ENCODE measurements at places on chromosomes 6 and 20. TPM values are rescaled to one million over a fixed set of nuclear protein-coding genes. Genes with fewer than 3 reads are reported as not detected.

The LKAAEAR1 gene
- 0.97 TPM for total RNA-seq

The OXT gene
- not detected for total RNA-seq

The CST7 gene
- 11.7 TPM for total RNA-seq

DNA sequence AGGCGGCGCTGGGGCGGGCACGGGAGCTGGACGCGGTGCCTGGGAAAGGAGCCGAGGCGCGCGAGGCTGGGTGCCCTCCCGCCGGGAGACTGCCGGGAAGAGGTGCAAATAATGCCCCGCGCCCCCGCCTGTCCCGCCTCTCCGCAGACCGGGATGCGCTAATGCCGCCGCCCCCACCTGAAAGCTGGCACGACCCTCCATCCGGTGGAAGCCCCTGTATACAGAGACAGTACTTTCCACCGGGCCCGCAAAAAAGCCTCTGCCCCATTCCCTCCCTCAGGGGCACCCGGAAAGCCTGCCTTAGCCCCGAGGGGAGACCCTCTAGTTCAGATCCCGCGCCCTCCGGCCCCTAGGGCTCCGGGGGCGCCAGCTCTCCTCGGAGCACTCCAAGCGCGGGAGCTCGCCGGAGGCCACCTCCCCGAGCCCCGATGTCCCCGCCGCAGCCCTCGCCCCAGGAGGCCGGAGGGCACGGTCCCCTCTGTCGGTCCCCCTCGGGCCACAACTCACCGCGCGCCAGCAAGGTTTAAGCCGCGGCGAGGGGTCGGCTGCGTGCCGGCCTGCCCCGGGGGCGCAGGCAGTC lies 1.2 kb downstream of the GRM4 start:
- DNase-seq = peak; percentile 41

DNA sequence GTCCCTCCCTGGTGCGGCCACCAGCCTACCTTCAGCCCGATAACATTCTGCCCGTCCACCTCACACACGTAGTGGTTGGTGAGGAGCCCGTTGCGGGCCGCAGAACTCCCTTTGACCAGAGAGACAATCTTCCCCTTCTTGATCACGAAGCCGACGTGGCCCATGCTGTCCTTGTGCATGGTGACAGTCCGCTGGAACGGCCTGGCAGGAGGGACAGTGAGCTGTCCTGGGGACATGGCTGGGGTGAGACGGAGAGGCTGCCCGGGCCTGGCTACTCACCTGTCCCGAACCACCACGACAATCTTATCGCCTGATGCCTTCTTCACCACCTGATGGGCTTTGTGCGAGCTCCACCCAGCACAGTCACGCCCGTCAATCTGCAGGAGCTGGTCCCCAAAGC lies 16.6 kb downstream of the SDCBP2 start:
- DNase-seq = no peak

The BPIFB3 gene
- total RNA-seq = not detected

DNA sequence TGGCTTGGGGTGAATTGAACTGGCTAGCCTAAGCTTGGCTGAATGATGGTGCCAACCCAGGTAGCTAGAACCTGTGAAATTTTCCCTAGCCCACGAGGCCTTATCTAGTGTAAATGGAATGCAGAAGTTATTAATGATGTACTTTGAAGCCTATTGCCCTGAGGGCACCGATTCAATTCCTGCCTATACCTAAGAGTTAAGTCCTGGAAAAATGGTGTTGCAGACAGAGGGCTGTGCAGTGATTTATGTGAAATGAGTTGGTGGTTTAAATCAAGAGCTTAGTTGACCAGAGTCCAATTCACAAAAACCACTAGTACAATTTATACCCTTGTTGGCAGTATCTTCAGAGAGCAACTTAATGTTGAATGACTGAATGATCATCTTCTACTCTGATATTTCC lies 373.8 kb upstream of the JAG1 start:
- no peak for DNase-seq

GRCh38 chr6:26553264-26553634 lies 15.1 kb downstream of the HMGN4 start:
- peak; percentile 64 for DNase-seq

The SGK2 gene
- 1.2 TPM for total RNA-seq

The BLOC1S5 gene
- 11.8 TPM for total RNA-seq

The MACROD2 gene
- 73.0 TPM for total RNA-seq

DNA sequence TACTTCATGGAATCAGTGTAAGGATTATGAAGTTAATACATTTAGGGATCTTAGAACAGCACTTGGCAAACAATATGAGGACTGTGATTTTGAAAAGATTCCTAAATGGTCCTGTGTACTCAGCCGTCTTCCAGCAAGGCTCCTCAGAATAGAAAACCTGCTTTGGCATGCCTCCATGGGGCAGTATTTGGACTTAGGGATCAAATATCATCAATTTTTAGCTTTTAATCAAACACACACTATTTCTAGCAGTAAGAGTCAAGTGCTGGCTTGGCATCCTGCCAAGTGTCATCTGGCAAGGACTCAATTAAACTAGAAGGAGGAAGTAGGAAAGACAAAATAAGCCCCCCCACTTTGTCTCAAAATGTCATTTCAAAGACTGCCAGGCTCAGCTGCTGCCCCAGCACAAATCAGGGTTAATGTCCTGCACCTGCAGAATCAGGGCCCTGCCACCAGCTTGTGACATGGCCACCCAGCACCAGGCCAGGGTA lies 40.8 kb downstream of the IYD start:
- peak; percentile 67 for DNase-seq

The LCA5 gene
- 7.1 TPM for total RNA-seq

The CRYBG1 gene
- total RNA-seq = 27.9 TPM

The DNAH8 gene
- 0.03 TPM for total RNA-seq

The PTGIS gene
- total RNA-seq = 41.2 TPM

The CNR1 gene
- 21.1 TPM for total RNA-seq

DNA sequence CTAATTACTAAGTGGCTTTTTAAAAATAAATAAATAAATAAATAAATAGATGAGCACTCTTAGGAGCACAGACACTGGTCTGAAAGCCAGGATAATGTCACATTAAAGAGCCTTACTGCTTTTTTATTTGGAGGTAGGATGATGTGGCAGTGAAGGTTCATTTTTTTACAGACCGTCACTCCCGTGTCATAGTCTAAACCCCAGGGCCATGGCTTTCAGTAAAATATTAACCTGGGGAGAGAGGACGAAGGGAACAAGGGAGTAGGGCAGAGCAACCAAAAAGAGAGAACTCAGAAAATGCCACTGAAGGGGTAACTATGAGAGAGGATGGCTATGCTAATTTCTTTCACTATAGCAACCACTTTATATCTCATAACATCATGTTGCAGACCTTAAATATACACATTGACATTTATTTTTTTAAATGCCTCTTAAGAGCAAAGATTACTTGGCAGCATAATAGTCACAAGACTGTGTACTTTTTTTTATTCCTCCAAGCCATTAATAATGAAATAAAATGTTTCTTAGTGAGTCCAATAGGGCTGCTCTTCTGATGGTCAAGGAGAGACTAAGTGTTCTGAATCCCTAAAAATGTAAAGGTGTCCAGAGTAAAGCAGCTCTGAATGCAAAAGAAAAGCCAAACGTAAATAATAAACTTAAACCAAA lies 100.9 kb upstream of the SIM1 start:
- DNase-seq = no peak

DNA sequence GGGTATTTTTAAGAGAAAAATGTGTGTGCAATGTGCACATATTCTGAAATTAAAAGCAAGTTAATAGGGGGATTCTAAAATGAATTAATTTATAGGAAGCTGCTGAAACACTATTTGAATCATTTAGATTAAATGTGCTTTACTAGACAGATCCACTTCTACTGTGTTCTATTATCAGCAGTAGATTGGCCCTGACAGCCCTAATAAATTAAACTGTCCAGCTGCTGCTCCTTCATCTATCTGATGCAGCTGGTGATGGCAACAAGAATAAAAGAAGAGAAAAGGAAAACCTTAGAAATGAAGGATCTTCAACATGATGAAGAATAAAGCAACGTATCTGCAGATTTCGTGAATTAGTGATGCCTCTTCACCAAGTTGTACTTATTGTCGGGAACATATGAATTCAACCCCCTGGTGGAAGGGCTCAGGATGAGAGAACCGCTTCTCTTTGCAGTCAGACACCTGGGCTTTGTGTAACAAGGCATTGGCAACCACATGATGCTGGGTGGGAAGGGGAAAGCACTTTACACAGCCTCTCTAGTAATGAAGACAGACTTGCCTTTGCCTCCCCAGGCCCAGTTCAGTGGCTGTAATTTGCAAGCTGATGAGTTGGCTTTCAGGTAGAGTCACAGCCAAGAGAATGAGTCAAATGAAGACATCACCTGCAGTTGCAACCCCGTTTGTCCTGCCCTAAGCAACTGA lies 94.4 kb downstream of the LAMP5 start:
- DNase-seq = no peak

- no peak for DNase-seq
Measured at GRCh38 chr20:49444553-49444990, 37.9 kb downstream of the KCNB1 start.

The GRIK2 gene
- total RNA-seq = 0.62 TPM

DNA sequence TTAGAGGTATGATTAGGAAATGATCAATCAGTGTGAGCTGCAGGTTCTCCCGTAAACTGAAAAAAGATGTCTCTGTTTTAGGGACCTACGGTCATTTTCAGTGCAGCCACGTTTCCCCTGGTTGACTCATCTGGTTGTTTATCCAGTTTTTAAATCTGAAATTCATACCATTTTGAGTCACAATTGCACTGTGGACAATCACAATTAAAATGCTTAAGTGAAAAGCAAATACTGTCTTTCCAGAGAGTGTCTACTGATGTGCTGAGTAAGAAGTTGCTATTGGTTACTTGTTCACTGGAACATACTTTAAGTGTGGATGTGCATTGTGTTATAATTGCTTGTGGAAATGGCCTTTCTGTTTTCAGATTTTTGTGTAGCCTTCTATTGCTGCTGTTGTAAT lies 305.1 kb upstream of the SASH1 start:
- no peak for DNase-seq

DNA sequence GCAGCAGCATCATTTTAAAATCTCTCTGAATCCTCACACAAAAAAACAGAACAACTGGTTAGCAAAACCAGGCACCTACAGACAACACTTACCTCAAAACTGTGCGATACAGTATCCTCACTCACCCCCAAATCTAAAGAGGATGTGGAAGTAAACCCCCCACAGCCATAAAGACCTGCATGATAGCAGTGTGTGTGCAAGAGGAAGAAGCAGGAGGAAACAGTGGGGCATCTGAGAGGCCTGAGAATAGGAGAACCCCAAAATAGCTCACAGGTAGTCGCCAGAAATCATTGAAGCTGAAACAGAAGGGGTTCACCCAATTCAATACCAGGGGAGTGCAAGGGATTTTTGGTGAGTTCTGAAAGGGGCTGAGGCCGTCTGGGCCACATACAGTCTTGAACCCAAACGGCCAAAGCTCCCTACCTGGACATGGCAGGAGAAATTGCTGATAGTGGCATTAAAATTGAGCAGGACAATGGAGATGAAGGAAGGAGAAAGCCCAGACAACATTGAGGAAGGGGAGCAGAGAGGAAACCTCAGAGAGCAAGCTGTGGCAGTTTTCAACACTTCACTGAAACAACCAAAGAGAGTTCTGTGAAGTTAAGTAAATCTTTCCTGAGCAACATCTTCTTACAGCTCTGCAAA lies 129.7 kb downstream of the FIG4 start:
- DNase-seq = no peak

DNA sequence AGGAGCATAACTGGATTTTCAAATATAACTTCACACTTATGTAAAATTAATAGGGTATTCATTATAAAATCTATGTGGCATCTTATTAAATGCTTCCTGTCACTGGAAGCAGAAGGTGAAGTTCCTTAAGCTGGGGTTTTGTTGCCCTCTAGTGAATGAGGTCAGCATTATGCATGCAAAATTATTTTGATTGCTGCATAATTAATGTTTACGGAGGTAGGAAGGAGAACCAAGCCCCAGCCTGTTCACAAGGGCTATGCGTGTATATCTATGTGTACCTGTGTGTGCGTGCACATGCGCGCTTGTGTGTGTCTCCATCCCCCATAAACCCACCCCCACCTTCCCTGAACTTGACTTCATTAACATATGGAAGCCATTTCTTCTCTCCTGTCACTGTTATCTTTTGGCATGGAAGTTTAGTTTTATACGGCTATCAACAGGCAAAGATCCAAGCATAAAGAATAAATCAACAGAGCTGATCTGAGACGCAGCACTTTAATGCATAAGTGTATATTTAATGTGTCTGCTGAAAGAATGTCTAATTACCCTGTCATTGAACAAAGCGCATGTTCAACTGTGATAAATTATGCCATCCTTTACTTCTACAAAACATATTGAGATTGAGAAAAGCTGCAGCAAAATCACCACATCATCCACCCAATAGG lies 90.2 kb upstream of the CDH4 start:
- DNase-seq = no peak

DNA sequence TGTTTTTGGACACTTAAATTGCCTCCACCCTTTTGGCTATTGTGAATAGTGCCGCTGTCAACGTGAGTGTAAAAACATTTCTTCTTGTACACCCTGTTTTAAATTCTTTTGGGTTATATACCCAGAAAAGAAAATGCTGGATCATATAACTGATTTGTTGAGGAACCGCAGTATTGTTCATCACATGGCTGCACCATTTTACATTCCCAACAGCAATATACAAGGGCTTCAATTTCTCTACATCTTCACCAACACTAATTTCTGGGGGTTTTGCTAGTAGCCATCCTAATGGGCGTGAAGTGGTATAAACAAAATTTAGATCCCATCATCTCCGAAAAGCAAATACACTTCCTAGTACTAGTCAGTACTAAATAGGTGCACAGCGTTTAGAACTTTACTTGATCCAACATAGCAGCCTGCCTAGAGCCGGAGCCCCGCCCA lies 579 bp upstream of the BPHL start:
- no peak for DNase-seq
